ENCODE measurements at places on chromosomes 16 and 17. TPM values are rescaled to one million over a fixed set of nuclear protein-coding genes. Genes with fewer than 3 reads are reported as not detected.

Gene FA2H
- total RNA-seq, result 4.2 TPM

Gene CACNG3
- total RNA-seq, result not detected

DNA sequence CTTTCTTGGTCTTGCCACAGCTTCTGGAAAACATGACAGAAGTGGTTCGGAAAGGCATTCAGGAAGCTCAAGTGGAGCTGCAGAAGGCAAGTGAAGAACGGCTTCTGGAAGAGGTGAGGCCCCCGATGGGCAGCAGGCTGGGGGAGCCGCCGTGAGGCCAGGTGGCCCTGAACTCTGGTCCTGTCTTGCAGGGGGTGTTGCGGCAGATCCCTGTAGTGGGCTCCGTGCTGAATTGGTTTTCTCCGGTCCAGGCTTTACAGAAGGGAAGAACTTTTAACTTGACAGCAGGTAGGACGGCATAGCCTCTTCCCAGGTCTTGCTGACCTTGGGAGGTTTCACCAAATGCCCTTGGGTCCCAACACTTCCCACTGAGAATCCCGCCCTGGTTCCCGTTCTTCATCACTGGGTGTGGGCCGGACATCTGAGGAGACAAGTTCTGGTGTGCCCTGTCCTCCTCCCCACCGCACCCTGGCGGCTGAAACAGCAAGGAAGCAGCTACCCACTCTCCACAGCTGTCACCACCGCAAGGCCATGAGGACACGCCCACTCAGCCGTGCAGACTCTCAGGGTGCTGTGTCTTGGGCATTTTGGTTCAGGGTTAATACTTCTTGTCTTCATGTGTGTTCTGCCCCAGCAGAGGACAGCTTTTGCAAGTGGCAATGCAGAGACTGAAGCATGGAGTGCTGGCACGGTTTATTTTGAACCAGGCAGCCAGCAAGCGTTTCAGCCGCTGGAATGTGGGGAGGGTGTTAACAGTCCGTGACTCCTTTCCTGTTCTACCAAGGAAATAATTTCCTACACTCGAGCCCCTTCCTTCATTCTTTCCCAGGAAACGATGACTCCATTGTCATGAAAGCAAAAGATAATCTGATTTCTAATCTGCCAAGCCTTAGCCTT is 21.4 kb downstream of the NTAN1 start:
- no peak overlapping the region for H3K4me3 ChIP-seq
- peaks cover 80% of the 10 kb centered on the region for H3K36me3 ChIP-seq
- no peaks in the 10 kb centered on the region for H3K27me3 ChIP-seq
- no peak overlapping the region for H3K27ac ChIP-seq

DNA sequence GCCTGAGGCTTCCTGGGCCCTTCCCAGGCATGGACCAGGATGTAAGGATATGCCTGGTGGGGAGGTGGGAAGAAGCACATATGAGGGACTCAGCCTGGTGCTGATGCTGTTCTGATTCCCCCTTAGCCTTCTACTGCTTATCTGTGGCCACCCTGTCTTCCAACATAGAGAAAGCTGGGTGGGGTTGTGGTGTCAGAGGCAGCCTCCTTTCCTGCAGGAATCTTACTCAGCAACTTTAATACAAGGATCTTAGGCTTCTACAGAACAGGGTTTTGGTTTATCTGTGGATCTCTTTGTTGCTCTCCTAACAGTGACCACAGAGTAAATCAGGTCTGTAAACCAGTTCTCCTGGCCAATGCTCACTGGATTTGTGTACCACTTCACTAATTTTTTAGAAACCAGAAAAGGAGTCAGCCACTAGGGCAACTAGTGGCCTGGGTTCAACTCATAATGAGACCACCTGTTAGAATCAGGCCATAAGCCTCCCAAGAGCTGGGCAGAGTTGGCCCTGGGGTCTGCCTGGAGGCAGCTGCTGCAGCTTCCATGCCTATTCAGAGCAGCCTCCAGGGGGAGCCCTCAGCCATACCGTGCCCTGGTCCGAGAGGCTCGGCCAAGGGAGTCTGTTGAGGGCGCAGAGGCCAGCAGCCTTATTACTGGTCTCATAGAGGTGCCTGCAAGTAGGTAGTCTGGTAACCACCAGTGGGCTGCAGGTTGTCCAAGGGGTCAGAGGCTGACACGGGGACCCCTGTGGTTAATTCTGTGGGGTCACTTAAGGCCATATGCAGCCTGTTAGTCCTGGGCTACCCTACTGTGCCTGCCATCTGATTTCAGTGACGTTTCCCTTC is 7.1 kb downstream of the HAS3 start:
- peaks cover 25% of the 10 kb centered on the region for H3K36me3 ChIP-seq
- peaks cover 47% of the 10 kb centered on the region for H3K4me1 ChIP-seq
- peak; percentile 42 for DNase-seq

DNA sequence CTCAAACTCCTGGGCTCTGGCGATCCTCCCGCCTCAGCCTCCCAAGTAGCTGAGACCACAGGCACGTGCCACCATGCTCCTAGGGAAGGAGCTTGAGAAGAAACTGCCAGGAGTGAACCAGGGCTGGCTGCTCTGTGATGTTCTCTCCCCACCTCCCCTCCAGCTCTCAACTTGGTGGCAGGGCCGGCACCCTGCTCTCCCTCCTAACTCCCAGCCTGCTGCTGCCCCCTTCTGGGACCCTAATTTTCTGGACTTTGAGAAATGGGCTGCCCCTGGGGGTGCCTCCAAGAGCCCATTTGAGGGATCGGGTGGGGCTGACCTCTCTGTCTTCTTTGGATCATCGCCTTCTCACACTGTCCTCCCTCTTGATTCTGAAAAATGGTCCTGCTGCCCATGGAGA is 14.9 kb upstream of the STAT3 start:
- DNase-seq, result no peak
- no peak overlapping the region for H3K4me3 ChIP-seq
- H3K4me1 ChIP-seq, result peaks cover 26% of the 10 kb centered on the region
- H3K27ac ChIP-seq, result no peak overlapping the region
- no peaks in the 10 kb centered on the region for H3K27me3 ChIP-seq

GRCh38 chr17:82663381-82664275 is 15.4 kb upstream of the WDR45B start:
- no peak overlapping the region for H3K27ac ChIP-seq
- no peak overlapping the region for H3K4me3 ChIP-seq
- H3K27me3 ChIP-seq, result no peaks in the 10 kb centered on the region
- DNase-seq, result no peak

GRCh38 chr17:82287868-82288801 is 14.6 kb upstream of the CSNK1D start:
- peak overlapping the region; percentile 49 for H3K27ac ChIP-seq
- H3K27me3 ChIP-seq, result no peaks in the 10 kb centered on the region
- no peak for DNase-seq
- no peaks in the 10 kb centered on the region for H3K36me3 ChIP-seq
- peaks cover 21% of the 10 kb centered on the region for H3K4me1 ChIP-seq

- no peak overlapping the region for H3K4me3 ChIP-seq
- H3K4me1 ChIP-seq, result peaks cover 7% of the 10 kb centered on the region
- H3K36me3 ChIP-seq, result no peaks in the 10 kb centered on the region
- H3K27me3 ChIP-seq, result no peaks in the 10 kb centered on the region
- no peak overlapping the region for H3K27ac ChIP-seq
Observed at GRCh38 chr16:57608462-57609113, 19.8 kb upstream of the ADGRG1 start.

DNA sequence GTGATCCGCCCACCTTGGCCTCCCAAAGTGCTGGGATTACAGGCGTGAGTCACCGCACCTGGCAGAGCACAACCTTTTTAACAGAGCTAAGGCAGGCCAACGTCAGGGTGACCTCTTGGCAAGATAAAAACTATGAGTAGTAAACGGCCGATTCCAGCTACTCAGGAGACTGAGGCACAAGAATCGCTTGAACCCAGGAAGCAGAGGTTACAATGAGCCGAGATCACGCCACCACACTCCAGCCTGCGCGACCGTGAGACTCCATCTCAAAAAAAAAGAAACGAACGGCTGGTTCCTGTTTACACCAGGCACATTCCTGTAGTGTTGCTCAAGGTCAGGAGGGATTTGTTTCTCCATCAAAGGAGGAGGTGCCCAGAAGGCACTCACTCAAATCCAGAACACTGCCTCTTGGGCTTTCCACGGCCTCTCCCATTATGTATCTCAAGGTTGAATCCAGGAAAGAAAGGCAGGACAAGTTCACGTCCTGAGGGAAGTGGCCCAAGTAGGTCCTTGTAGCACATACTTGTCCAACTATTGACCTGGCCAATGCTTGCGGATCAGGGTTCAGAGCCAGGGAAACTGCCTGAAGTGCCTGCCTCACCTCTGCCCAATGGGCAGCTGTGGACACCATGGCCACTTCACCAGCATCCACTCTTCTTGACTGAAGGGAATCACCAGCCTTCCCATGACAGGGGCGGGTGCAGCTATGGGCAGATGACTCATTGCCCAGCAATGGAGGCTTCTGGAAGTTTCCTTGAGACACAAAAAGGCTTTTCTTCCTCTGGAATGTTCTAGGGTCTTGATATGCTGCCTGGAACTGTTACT is 13.5 kb downstream of the KNOP1 start:
- peak overlapping the region; percentile 64 for H3K27ac ChIP-seq
- no peak for DNase-seq
- peaks cover 9% of the 10 kb centered on the region for H3K36me3 ChIP-seq
- no peaks in the 10 kb centered on the region for H3K27me3 ChIP-seq

GRCh38 chr16:4790261-4790660 is 2.1 kb upstream of the SEPTIN12 start:
- no peak for DNase-seq
- H3K4me3 ChIP-seq, result no peak overlapping the region
- H3K4me1 ChIP-seq, result no peaks in the 10 kb centered on the region
- no peak overlapping the region for H3K27ac ChIP-seq

- no peak overlapping the region for H3K4me3 ChIP-seq
- no peaks in the 10 kb centered on the region for H3K4me1 ChIP-seq
- no peaks in the 10 kb centered on the region for H3K27me3 ChIP-seq
- no peaks in the 10 kb centered on the region for H3K36me3 ChIP-seq
- no peak overlapping the region for H3K27ac ChIP-seq
Observed at GRCh38 chr16:83085660-83086059, 458.9 kb downstream of the CDH13 start.

DNA sequence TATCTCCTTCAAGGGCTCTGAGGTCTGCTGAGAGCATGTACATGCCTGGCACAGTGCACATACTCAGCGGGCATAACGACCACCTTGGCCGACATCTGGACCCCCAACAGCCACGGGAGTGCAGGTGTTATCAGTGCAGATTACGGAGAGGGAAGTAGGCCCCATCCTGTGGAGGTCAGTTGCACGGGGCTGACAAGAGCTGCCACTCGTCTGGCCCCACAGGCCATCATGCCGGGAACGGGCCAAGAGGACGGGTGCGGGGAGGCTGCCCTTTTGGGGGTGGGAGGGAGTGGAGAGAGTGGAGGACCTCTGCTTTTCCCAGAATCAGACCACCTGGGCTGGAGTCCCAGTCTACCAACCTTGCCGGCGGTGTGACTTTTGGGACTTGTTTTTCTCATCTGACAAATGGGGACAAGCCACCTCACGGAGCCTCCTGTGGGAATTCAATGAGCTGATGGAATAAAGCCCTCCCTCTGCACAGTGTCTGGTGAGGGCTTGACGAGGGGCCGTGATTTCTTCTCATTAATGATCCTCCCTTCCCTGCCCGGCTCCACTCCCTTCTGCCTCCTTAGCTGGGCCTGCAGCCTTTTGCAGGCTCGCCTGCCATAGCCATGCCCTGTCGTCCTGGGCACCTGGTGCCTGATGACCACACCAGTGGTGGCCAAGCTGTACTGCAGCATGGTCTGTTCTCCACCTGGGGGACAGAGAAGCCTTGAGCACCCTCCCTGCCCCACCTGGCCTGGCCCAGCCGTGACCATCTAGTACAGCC is 4.6 kb downstream of the PRSS33 start:
- no peak overlapping the region for H3K4me3 ChIP-seq
- H3K27me3 ChIP-seq, result peaks cover 14% of the 10 kb centered on the region
- H3K4me1 ChIP-seq, result peaks cover 9% of the 10 kb centered on the region
- no peak overlapping the region for H3K27ac ChIP-seq

GRCh38 chr16:389352-389751 is 7.6 kb upstream of the PGAP6 start:
- no peak for DNase-seq
- H3K27me3 ChIP-seq, result no peaks in the 10 kb centered on the region
- H3K36me3 ChIP-seq, result no peaks in the 10 kb centered on the region

- no peaks in the 10 kb centered on the region for H3K4me1 ChIP-seq
- H3K27ac ChIP-seq, result no peak overlapping the region
- H3K36me3 ChIP-seq, result no peaks in the 10 kb centered on the region
- DNase-seq, result no peak
Observed at GRCh38 chr16:86640265-86640843, 62.0 kb downstream of the FOXL1 start.

- H3K4me1 ChIP-seq, result no peaks in the 10 kb centered on the region
- H3K27me3 ChIP-seq, result no peaks in the 10 kb centered on the region
- H3K4me3 ChIP-seq, result no peak overlapping the region
- no peak for DNase-seq
Observed at GRCh38 chr17:29433541-29433940, 43.4 kb downstream of the TAOK1 start.

GRCh38 chr16:49631187-49632041 is 224.5 kb downstream of the ZNF423 start:
- no peak for DNase-seq
- peaks cover 8% of the 10 kb centered on the region for H3K4me1 ChIP-seq
- peaks cover 2% of the 10 kb centered on the region for H3K36me3 ChIP-seq
- H3K27me3 ChIP-seq, result no peaks in the 10 kb centered on the region
- H3K4me3 ChIP-seq, result no peak overlapping the region

DNA sequence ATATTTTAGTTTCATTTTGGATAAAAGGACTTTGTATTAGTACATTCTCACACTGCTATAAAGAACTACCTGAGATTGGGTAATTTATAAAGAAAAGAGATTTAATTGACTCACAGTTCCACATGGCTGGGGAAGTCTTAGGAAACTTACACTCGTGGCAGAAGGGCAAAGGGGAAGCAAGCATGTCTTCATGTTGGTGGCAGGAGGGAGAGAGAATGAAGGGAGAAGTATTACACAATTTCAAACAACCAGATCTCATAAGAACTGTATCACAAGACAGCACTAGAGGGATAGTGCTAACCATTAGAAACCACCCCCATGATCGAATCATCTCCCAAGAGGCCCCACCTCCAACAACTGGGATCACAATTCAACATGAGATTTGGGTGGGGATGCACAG is 142.9 kb downstream of the USP31 start:
- no peak for DNase-seq
- no peaks in the 10 kb centered on the region for H3K4me1 ChIP-seq
- H3K27ac ChIP-seq, result no peak overlapping the region
